Smooth muscle cell of the brain vasculature (primary cell): ENCODE measurements at places on chromosomes 13 and 19.

DNA sequence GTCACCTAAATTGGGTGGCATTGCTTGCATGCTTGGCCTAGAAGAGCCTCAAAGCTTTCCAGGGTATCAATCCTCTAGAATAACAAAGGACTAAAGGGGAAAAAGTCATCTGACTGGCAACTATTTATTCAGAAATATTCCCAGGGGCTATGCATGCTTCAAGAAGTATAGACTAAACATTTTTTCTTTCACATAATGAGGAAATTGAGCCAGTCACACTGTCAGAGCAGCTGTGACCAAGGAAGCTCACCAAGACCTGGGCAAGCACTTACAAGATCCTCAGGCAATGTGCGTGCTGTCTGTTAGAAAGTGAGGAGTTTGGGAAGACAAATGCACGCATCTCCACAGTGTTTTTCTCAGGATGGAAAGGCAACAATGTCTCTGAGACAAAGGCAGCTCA, 747.2 kb downstream of the DIAPH3 start:
- DNase-seq, result no peak

DNA sequence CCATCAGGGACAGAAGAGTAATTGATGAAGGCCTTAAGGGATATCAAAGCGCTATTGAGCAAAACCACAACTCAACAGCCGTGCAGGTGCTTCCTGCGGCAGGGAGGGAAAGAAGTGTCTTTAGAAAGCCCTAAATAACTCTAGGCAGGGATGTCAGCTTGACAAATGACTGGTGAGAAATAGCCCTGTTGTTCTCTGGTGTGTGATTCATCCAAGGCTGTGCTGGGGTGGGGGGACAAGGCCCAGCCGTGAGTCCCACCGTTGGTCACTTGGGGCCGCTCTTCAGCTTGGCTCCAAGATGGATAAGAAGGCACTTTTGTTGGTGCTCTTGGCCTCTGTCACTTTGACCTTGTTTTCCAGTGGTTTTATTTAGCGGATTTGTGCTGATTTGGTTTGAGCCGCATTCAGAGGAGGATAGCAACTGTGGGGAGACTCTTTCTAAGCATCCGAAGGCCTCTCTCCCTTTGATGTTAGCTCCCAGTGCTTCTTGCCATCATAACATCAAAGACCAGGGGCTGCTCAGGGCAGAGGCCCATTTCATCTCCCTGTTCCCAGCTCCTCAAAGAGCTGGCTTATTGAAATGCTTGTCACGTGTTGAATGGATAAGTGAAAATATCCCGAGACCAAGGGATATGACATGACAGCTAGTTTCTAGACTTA, 130.3 kb upstream of the SERP2 start:
- DNase-seq, result no peak

GRCh38 chr13:110869805-110870706, 44.8 kb downstream of the ANKRD10 start:
- DNase-seq, result peak; percentile 98

GRCh38 chr13:22505489-22505888, 675.3 kb upstream of the SGCG start:
- DNase-seq, result no peak

DNA sequence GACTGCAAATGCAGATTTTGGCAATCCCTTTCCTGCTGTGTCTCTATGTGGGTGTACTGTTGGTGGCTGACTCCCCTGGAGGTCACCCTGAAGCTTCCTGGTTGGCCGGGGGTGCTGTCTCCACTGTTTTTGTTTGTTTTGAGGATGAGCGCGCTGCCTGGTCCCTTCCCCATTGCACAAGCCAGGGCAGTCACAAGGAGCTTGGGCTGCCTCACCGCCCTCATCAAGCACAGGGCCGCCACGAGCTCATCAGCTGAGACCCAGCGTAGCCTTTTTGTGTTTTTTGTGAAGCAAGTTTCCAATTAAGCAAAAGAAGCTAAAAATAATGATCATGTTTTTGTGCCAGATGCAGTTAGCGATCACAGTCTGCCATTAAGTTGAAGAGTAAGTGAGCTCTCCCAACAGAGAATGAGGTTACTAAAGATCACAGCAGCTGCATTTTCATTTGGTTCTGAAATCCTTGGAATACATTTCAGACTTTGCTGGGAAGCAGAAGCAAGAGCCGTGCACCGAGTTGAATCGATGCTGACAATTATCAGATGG, 57.8 kb downstream of the GGACT start:
- no peak for DNase-seq
